ENCODE measurements at places on chromosomes 3 and 15.

DNA sequence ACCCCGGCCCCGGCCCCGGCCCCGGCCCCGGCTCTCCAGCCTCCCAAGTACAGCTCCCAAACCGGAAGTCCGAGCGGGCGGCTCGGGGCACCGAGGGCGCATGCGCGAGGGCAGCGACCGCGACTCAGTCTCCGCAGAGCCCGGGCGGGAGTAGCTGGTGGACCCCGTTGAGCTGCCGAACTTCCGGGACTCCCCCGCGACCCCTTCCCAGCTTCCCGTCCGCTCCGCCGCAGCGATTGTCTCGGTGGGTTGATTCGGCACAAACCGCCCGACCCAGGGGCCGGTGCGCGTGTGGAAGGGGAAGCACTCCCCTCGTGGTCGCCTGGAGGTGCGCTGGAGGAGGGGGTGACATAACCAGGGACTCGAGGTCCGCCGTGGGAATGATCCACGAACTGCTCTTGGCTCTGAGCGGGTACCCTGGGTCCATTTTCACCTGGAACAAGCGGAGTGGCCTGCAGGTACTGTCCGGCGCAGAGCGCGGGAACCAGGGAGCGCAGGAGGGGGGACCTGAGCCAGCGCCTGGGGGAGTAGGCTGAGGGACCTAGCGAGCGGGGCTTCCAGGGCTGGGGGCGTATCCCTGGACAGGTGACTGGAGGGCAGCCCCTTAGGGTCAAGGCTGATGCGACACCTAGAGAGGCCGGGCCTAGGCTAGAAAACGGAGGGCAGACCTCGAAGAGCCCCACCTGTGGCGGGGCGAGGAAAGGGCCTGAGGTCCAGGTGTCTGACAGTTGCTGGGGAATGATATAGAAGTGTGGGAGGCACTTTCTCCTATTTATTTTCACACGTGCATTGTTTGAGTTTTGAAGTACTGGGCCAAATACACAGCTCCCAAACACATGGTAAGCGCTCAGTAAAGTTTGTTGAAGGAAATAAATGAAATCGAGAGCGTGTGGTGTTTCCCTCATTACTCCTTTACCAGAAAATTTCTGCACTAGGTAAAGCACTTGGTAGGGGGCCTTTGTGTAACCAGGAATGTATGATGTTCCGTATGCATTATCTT is at the start of the genes TUBGCP4 and ZSCAN29:
TSS of gene TUBGCP4 (plus strand) at position 127 of the 1,000 bp plus-strand sequence. CDS start at position 381, 254 bp downstream.
TSS of gene ZSCAN29 (minus strand) at position 69 of the 1,000 bp plus-strand sequence. CDS start 1,130 bp downstream, outside the sequence.
- DNase-seq, result peak; percentile 65

DNA sequence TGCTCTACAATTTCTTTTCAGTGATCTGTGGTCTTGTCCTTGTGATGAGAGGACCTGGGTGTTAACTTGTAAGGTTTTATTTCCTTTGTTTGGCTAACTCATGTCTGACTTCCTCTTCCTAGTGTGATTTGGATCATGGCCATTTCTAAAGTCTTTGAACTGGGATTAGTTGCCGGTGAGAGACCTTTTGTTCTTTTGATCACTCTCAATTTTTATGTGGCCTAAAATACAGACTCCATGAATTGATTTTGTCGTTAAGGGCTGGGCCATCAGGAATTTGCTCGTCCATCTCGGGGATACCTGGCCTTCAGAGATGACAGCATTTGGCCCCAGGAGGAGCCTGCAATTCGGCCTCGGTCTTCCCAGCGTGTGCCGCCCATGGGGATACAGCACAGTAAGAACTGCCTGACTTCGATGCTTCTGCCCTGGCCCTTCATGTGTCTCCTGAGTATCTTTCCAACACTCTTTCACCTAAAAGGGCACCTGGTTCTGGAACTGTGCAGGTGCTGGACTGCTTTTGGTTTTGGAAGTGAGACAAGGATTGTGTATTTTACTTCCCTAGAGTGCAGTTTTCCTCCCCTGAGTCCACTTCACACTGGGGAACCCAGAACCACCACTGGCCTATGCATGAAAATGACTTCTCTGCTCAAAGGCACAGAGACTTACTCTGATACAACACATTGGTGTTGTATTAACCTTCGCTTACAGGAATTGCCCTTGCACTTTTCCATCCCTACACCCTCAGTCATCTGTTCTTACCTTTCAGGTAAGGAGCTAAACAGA is 13.1 kb upstream of the LRRC2 start:
- DNase-seq, result no peak

GRCh38 chr3:108338901-108339545 is 42.7 kb downstream of the HHLA2 start:
- DNase-seq, result no peak

- no peak for DNase-seq
Measured at GRCh38 chr15:29711531-29711930, 110.7 kb downstream of the TJP1 start.

GRCh38 chr15:48654801-48655200 is 9.3 kb upstream of the FBN1 start:
- no peak for DNase-seq
